Putamen (tissue), 1 donor: ENCODE measurements at places on chromosomes 2 and 18.

- DNase-seq, result no peak
Measured at GRCh38 chr2:38718601-38719000, 32.6 kb downstream of the SRSF7 start.

DNA sequence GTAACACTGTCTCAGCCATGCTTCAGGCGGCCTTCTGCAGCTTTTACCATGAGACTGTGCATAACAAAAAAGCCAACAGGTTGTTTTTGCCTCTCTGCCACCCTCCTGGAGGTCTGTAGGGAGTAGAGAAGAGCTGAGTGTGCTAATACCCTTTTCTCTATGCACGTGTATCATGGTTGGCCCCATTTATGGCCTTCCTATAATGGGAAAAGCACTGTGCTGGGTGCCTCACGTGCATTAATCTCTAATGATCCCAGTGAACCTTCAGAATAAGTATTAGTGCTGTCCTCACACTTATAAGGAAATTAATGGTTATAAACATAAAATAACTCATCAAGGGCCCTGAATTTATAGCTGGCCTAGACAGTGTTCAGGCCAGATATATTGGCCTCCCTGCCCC lies 164.2 kb downstream of the CDH20 start:
- DNase-seq, result no peak

GRCh38 chr2:205692104-205692503 lies 9.8 kb downstream of the NRP2 start:
- DNase-seq, result no peak

GRCh38 chr2:74864728-74865722 lies 31.1 kb downstream of the HK2 start:
- no peak for DNase-seq

- DNase-seq, result no peak
Measured at GRCh38 chr18:76314015-76314414, 181.0 kb downstream of the ZNF516 start.

GRCh38 chr2:240512666-240513535 lies 44.9 kb downstream of the ANKMY1 start:
- no peak for DNase-seq

DNA sequence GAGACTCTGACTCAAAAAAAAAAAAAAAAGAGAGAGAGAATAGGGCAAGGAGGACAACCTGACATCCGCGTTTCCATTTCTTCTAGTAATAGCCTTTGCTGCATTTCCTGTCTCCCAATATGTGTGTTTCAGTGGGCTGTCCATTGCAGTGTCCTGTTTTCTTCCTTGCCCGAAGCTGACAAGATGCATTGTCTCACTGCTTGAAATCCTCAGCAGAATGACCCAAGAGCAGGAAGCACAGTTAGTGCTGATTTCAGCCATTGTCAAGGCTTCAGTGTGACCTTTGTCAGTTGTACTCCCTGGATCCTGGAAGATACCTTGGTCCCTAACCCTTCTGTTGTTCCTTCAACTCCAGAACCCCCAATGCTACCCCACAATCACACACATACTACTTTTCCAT lies 71.2 kb downstream of the SLC16A14 start:
- DNase-seq, result no peak

- no peak for DNase-seq
Measured at GRCh38 chr2:142521492-142521891, 356.0 kb upstream of the KYNU start.

DNA sequence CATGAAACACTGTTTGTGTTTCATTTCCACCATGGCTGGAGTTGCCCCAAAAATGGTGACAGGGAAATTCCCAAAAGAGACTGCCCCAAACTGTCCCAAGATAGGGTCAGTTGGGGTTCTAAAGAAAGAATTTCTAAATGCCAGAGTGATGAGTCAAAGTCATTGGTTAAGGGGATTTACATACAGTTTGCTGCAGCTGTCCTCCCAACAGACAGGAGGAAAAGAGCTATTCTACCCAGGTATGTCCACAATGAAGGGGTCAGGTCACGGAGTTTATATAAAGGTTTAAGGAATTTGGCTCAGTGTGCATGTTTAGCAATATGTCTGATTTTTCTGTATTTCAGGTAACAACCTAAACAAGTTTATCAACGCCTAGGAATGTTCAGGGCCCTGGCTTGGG lies 344.1 kb downstream of the TDRD15 start:
- DNase-seq, result no peak

GRCh38 chr2:196927376-196928225 lies 1.1 kb upstream of the PGAP1 start:
- peak; percentile 48 for DNase-seq

GRCh38 chr2:60560734-60561644 lies 7.5 kb upstream of the BCL11A start:
- no peak for DNase-seq

DNA sequence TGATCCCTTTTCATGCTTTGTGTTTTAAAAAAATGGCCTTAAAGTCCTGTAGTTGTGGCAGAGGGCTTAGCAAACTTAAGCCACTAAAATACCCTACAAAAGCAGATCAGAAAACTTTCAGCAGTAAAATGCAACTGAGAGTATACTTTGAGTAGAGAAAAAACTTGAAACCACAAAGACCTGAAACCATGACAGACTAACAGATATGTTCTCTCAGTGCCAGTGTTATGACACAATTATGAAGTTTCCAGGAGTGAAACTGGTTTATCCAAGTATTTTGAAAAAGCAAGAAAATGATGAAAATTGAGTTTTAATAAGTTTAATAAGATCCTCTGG lies 74.5 kb downstream of the SPRED2 start:
- no peak for DNase-seq

DNA sequence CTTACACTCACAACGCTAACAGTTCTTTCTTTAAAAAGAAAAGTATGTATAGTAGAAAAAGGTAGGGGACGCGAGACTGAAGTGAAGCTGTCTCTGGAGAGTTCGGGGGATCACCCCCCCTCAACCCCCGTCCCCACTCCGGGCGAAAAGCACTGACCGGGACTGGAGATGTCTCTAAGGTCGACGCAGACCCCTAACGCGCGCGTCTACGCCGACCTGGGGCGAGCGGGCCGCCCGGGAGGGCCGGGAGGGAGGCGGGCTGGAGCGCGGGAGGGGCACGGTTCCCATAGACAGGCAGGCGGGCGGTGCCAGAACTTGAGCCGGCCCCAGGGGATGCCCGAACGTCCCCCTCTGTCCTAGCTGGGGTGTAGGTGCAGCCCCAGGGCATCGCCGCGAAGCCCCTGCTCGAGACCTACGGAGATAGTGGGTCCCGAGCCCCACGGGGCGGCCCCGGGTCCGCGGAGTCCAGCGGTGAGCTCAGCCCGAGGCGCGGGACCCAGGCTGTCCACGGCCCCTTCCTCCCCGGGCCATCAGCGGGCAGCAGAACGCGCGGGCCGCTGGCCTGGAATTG lies 82.2 kb downstream of the CHRNA1 start:
- DNase-seq, result no peak

DNA sequence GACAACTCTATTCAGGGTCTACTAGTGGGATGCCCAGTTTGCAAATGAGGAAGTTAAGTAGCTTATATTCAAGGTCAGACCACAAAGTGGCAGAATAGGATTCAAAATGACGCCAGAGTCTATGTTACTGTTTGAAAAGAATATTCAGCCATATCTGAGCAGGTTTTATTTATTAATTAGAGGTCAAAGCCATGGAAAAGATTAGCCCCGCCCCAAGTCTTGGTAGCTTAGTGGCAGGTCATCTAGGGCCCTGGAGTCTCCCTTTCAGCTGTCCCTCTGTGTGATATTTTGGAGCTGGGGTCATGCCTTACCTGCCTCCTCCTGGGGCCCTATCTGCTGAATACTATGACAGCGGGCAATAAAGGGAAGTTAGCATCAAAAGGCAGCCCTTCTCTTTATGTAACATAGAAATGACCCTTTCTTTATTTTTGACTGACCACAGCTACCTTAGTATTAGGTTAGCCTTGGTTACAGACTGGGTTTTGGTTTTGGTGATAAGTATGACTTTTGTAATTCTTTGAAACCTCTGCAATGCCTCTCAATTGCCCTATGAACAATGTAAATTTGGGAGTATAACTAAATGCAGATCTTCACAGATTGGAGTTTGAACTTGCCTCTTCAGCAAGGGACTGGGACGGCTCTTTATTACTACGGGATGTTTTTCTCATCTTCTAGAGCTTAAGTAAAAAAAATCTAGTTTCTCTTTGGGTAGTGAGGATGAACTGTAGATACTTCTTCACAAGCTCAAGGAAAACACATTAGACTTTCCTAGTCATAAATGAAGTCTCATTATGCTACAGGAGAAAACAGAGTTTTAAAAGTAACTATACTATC lies 153.0 kb upstream of the ITGA4 start:
- DNase-seq, result no peak

DNA sequence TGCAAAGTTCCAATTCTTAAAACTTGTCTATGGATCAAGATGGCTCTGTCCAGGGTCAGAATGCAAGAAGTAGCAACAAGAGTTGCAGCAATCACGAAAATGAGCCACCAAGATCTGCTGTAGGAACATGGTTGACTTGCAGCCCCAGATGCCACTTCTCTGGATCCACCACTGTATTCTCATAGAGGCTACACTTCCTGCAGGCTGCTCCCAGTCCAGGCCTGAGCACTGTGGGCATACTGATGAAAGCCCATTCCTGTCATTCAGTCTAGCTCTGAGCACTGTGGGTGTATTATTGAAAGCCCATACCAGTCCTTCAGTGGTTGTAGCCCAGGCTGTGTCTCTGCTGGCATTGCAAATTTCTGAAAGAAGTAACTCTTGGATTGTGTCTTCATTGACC lies 213.9 kb upstream of the AGAP1 start:
- DNase-seq, result no peak

GRCh38 chr2:204258890-204259289 lies 286.4 kb upstream of the PARD3B start:
- DNase-seq, result no peak

- no peak for DNase-seq
Measured at GRCh38 chr2:131369954-131370353, 6.0 kb upstream of the RAB6D start.

- no peak for DNase-seq
Measured at GRCh38 chr2:176076796-176077195, 7.0 kb downstream of the EVX2 start.

DNA sequence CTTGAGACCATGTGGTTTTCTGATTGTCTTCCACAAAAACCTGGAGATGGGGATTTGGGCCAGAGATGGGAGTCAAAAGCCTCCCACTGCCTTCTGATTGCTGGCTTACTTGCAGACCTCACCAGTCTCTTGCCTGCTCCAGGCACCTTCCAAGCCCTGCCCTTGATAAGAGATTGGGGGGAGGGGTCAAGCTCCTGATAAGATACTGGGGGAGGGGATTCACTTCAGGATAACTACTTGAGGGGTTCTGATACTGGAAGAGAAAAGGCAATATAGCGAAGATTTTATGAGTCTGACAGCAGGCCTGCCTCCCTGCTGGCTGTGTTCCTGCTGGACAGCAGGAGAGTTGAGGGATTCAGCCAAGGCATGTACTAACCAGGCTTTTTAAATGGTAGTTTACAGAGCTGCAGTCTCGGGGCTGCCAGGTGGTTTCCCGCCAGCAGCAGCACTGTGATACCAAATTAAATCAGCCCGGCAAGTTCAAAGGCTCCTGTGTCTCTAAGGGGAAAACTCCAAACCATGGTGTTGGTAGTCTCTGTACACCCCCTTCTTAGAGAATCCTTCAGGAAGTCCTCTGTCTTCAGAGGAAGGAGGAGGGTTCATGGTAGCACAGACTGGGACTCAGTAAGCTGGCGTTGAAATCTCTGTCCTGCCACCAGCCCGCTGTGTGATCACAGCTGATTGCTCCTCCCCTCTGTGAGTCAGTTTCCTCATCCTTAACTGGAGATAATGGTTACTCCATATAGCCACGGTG lies 58.3 kb downstream of the FBXO36 start:
- DNase-seq, result peak; percentile 2

- DNase-seq, result no peak
Measured at GRCh38 chr2:32947484-32948143, 861 bp downstream of the LTBP1 start.

GRCh38 chr2:190069936-190070696 lies 7.6 kb upstream of the MSTN start:
- DNase-seq, result peak; percentile 50

DNA sequence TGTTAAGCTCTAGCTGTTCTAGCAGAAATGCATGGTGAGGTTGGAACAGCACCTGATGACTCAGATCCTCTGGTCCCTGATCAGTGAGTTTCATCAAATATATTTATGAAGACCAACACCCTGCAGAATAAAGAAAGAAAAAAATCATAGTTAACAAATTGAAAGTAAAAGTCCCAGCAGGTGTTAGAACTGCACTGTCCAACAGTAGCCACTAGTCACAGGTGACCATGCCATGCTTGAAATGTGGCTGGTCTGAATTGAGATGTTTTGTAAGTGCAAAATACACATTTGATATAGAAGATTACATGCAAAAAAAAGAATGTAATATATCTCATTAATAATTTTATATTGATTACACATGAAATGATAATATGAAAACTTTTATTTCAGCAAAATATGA lies 1010.7 kb upstream of the ZEB2 start:
- DNase-seq, result no peak

- DNase-seq, result no peak
Measured at GRCh38 chr2:135689679-135690078, 52.0 kb upstream of the UBXN4 start.

- DNase-seq, result no peak
Measured at GRCh38 chr2:28009732-28010131, 119.2 kb downstream of the BABAM2 start.

DNA sequence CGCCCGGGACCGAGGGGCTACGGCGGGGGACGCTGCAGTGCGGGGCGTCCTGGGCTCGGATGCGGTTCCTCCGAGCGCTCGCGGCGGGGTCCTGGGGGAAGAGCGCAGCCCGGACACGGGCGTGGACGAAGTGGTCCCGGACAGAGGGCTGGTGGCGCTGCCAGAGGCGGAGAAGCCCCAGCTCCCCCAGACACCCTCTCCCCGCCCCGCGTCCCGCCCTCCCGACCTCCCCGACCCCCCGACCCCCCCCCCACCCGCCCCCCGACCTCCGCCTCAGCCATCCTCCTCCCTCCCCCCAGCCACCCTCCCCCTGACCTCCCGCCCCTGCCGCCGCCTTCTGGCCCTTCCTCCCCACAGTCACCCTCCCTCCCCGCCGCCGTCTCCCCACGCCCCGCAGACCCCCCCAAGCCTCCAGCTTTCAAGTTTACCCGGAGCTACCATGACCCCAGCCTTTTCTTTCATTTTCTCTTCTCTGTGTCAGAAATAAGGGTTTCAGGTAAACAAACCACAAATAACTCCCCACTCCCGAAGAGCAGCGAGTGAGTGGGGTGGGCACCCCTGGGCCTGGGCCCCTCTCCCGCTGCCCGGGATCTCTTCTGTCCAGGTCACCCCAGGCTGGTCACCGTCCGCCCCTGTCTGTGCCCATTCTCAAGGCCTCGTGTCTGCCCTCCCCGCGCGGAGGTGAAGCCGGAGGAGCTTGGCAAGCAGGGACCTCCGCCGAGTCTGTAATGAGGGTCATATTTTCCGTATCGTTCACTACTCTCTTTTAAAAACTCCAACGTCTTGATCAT lies 5.1 kb downstream of the NFATC1 start:
- DNase-seq, result no peak

GRCh38 chr2:164722616-164723338 lies 101.5 kb upstream of the GRB14 start:
- DNase-seq, result no peak
